ENCODE measurements at places on chromosomes 1 and 21.

DNA sequence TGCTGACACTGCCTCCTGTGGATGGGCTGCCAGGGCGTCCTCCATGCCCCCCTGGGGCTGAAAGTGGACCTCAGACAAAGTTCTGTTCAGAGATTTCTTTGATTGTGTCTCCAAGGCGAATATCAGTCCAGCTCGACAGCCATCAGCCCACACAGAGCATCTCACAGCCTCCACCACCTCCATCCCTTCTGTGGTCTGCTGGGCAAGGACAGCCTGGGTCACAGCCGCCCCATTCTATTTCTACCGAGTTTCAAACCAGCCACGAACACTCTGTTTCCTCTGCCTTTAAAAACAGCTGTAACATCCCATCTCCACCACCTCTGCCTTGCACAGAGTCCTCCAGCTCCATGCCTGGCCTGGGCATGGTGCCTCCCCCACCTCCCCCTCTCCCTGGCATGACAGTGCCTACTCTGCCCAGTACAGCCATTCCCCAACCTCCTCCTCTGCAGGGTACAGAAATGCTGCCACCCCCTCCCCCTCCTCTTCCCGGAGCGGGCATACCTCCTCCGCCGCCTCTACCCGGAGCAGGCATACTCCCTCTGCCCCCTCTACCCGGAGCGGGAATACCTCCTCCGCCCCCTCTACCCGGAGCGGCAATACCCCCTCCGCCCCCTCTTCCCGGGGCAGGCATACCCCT is 115.5 kb downstream of the FMN2 start:
- H3K36me3 ChIP-seq = no peaks in the 10 kb centered on the region
- H3K4me3 ChIP-seq = no peak overlapping the region
- peaks cover 23% of the 10 kb centered on the region for H3K27me3 ChIP-seq
- H3K27ac ChIP-seq = no peak overlapping the region
- DNase-seq = no peak

- H3K27ac ChIP-seq = no peak overlapping the region
- no peaks in the 10 kb centered on the region for H3K27me3 ChIP-seq
- no peak for DNase-seq
- no peak overlapping the region for H3K4me3 ChIP-seq
- no peaks in the 10 kb centered on the region for H3K36me3 ChIP-seq
These were observed 79.9 kb downstream of the OBSCN start for GRCh38 chr1:228287541-228288425.

- H3K4me1 ChIP-seq = peaks cover 27% of the 10 kb centered on the region
- H3K27ac ChIP-seq = no peak overlapping the region
- no peak overlapping the region for H3K4me3 ChIP-seq
These were observed 3.2 kb upstream of the TAL1 start for GRCh38 chr1:47235241-47235681.

DNA sequence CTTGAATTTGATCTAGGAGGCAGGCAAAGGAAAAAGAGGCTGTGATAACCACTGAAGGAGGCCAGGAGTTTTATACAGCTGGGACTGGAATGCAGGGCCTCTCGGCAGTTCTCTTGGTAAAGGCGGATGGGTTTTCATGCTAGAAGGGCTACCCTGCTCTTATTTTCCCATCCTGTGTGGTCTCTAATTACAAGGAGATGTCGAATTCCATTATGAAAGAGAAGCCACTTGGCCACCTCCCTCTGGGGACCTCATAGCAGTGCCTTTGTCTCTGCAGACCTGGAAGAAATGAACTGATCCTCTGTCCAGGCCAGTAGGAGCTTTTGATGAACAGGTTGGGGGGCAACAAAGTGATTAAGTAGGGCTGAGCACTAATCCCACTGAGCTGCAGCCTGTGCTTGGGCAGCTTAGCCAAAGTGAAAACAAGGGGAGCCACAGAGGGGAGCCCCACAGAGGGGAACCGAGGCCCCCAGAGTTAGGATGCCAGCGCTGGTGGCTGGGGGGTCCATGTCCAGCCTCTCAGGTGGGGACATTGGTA is 42.2 kb upstream of the BCAR3 start:
- no peak for DNase-seq
- H3K4me1 ChIP-seq = no peaks in the 10 kb centered on the region
- H3K27ac ChIP-seq = no peak overlapping the region
- no peaks in the 10 kb centered on the region for H3K36me3 ChIP-seq
- H3K27me3 ChIP-seq = no peaks in the 10 kb centered on the region

DNA sequence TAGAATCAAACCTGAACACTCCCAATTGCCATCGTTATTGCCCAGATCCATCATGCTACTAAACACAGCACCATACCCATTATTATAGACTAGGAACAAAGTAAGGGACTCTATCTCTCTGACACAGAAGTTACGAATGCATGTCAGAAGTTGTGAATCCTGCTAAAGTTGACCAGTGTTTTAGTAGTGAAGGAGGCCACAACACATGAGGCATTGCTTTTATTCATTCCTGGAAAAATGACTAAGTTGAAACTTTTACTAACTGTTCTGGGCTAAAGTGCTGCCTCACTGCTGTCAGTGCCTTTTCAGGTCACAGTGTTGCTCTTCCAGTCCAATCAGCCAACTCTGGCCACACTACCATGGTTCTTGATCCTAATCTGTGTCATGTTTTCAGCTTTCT is 911.1 kb downstream of the TTLL7 start:
- no peak overlapping the region for H3K4me3 ChIP-seq
- H3K4me1 ChIP-seq = no peaks in the 10 kb centered on the region
- H3K36me3 ChIP-seq = no peaks in the 10 kb centered on the region
- no peak overlapping the region for H3K27ac ChIP-seq
- no peak for DNase-seq
- no peaks in the 10 kb centered on the region for H3K27me3 ChIP-seq

DNA sequence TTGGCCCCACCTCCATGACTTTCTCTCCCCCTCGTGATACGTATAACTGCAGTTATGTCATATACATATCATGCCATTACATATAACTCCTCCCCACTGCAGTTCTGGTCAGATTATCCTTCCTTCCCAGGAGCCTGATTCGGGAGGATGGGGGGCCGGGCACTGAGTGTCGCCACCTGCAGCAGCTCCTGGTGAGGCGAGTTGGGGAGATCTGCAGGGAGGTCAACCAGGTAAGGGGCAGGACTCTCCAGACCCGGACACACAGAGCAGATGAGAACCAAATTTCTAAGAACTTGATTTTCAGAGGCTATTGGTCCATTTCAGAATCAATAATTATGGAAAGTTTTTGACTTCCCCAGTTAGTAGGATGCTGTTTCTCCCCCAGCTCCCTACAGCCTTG is 19.5 kb downstream of the HYI start:
- H3K27ac ChIP-seq = no peak overlapping the region
- DNase-seq = no peak
- no peak overlapping the region for H3K4me3 ChIP-seq
- H3K27me3 ChIP-seq = no peaks in the 10 kb centered on the region
- H3K36me3 ChIP-seq = peaks cover 6% of the 10 kb centered on the region
- peaks cover 6% of the 10 kb centered on the region for H3K4me1 ChIP-seq

- DNase-seq = no peak
- peaks cover 3% of the 10 kb centered on the region for H3K36me3 ChIP-seq
- peaks cover 44% of the 10 kb centered on the region for H3K27me3 ChIP-seq
- no peak overlapping the region for H3K4me3 ChIP-seq
- H3K4me1 ChIP-seq = no peaks in the 10 kb centered on the region
These were observed 125.4 kb downstream of the EDEM3 start for GRCh38 chr1:184629266-184629665.

DNA sequence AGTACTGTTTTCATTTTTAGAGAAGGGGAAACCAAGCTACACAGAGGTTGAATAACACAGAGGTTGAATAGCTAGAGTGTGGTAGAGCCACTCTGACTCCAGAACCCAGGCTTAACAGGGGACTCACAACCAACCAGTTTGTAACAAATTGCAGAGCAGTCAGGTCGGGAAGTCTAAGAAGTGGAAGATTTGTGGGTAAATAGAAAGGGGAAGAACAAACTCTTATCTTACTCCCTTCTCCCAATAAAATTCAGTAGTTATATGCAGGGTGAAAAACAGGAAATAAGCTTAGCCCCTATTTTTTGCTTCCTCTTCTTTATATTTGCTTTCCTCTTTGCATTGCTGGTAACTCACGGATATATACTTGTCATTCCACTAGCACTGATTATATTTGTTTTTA is 23.2 kb downstream of the CDC42 start:
- peak overlapping the region; percentile 82 for H3K4me3 ChIP-seq
- DNase-seq = no peak
- H3K4me1 ChIP-seq = peaks cover 61% of the 10 kb centered on the region
- no peaks in the 10 kb centered on the region for H3K27me3 ChIP-seq

- peaks cover 2% of the 10 kb centered on the region for H3K4me1 ChIP-seq
- H3K4me3 ChIP-seq = no peak overlapping the region
- no peak overlapping the region for H3K27ac ChIP-seq
- no peak for DNase-seq
- H3K27me3 ChIP-seq = peaks cover 22% of the 10 kb centered on the region
These were observed 355.0 kb upstream of the DUSP10 start for GRCh38 chr1:222096883-222097282.

GRCh38 chr1:41525891-41526587 is 41.6 kb upstream of the EDN2 start:
- peaks cover 4% of the 10 kb centered on the region for H3K36me3 ChIP-seq
- no peak for DNase-seq
- H3K27me3 ChIP-seq = no peaks in the 10 kb centered on the region

DNA sequence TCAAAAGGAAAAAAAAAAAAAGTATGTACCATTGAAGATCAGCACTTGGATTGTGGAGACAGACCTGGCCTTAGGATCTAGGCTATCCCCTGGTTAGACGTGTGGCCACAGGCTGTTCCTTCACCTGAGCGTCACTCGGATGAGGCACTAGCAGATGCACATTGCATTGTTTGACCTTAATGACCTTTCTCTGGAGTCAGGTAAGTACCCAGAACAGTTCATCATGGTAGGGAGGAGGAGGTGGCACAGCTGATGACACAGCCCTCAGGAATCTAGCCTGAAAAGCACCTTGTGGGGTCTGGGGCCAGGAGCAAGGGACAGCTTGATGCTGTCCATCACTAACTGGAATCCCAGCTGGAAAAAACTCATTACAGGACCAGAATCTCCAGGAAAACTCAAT is 21.2 kb downstream of the NECAP2 start:
- peaks cover 4% of the 10 kb centered on the region for H3K4me1 ChIP-seq
- H3K36me3 ChIP-seq = no peaks in the 10 kb centered on the region
- H3K27me3 ChIP-seq = no peaks in the 10 kb centered on the region
- DNase-seq = no peak
- H3K27ac ChIP-seq = peak overlapping the region; percentile 68

Measured in T-helper 17 cell (primary cell).